CD8-positive, alpha-beta T cell (primary cell): ENCODE measurements at places on chromosomes 13 and 19.

DNA sequence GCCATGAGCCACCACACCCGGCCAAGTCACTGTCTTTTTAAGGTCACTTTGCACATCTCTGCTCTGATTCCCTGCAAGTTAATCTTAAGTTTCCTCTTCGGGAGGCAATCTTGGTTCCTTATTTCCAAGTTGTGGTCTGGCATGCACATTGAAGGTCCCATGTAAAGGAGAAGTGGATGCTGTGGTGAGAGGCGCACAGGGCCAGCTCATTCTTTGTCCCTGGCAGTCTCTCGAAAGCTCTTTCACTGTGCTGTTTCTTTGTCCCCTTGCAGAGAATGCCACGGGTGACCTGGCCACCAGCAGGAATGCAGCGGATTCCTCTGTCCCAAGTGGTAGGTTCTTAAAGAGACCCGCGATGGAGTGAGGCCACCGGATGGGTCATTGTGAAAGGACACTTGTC is 16.4 kb upstream of the C19orf33 start:
- no peak for DNase-seq

DNA sequence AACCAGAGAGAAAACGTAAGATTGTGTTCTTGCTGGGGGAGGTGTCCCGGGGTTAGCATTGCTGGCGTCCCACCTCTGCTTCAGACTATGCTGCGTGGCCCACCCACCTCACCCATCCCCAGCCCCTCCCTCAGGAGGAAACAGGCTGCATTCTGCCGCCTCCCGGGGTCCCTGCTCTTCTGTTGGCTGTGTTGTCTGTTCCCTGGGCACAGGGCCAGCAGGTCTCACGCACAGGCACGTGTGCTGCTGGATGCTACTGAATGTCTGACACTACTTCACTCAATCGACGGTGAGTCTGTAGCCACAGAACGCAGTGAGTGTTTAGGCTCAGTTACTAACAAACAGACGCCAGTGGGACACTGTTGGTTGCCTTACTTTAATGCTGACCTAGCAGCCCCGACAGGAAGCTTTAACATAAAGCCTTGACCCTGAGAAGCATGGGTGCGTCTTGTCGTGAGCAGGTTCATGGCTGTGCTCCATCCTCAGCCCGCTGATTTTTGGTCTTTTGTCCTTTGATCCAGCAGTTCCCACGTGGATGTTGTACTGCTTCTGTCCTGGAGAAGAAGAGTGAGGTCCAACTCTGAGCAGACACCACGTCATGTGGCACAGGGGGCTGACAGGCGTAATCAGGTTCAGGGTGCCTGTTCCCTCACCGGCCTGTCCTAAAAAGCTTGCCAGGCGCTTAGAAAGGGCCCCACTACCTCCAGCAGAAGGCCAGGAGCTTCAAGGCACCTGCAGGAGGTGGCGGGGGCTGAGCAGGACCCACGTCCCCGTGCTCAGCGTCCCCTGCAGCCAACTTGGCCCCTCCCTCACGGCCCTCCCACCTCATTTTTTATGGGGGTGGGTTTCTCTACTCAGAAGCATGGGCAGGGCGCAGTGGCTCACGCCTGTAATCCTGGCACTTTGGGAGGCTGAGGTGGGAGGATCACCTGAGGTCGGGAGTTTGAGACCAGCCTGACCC is 26.0 kb downstream of the NAXD start:
- DNase-seq, result no peak

DNA sequence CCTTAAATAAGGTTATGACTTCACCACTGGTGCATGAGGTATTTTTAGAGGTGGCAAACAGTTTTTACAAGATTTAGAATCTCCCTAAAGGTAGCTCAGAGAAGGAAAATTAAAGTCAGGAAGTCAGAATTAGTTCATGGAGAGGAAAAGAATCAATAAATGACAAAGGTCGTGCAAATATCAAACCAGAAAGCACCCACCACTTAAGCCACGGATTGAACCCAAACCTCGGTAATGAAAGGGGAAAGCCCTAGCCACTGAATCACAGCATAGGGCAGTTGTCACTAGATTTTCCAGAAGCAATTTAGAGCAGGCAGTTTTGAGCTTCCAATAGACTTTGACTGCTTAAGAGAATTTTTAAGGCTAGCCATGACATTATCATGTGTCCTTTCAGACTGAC is 1590.4 kb downstream of the SLITRK1 start:
- no peak for DNase-seq

DNA sequence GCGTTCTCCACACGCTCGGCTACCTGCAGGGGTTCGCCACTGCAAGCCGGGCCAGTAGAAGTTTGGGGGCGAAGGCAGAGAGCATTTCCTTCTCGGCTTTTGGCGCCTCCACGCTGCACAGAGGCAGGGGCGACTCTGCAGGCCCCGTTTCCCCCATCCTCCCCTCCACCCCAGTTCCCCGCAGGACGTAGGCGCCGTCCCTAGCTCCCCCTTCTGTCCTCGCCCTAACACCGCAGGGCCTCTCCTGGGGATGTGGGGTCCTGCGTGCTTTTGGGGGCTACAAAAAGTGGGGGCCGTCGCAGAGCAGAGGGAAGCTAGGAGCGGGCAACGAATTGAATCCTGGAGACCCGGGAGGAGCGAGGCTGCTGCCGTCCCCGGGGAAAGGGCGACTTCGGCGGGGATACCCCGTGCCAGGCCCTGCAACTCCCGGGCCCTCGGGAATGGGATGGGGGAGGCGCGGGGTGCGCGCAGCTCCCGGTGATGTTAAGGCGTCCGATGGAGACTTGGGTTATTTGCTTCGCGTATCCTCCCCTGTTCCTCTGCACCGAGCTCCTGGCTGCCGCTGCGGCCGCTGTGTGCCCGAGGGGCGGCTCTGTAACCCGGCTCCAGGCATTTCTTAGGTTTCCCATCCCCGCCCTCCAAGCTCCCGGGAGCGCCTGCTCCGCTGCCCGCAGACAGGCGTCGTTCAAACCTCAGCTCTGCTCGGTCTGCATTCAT is 255.9 kb upstream of the SOX21 start:
- DNase-seq, result no peak

DNA sequence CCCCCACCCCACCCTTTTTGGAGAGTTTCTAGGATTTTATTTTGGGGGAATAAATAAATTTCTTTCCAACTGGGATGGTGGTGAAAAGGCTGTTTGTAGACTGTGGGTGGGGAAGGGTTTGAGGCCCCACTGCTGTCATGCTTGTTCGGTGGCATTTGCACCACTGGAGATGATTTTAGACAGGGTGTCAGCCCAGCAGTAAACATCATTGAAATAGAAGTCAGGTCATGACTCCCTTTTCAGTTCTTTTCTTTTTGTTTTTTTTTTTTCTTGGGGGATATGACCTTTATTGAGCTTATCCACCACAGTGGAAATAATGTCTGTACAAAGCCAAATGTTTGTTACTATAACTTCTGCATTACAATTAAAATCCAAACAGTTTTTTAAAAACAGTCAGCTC is 14.1 kb downstream of the UBAC2 start:
- no peak for DNase-seq

GRCh38 chr19:55613396-55613795 is 7.9 kb downstream of the ZNF865 start:
- no peak for DNase-seq

DNA sequence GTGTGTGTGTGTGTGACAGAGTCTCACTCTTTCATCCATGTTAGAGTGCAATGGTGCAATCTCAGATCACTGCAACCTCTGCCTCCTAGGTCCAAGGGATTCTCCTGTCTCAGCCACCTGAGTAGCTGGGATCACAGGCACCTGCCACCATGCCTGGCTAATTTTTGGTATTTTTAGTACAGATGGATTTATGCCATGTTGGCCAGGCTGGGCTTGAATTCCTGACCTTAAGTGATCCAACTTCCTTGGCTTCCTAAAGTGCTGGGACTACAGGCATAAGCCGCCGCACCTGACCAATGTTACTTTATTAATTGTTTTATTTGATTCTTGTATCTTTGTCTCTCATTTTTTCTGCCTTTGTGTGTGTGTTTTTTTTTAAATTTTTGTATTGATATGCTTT is 89.6 kb downstream of the ZNF486 start:
- no peak for DNase-seq

DNA sequence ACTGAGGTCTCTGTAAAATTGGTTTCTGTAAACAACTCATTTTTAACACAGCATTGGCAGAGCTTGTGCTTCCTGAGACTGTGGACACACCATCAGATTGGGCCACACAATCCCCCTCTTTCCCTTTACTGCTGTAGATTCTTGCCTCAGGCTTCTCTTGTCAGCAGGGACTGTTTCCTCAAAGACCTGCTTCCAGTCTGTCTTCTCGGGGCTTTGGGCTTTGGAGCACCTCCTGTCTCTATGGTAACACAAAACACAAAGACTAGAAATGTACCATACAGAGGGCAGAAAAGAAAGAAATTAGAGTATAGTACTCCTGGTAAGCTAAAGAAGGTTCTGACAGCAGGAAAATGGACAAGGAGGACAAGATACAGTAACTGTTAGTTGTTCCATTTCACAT is 484.5 kb downstream of the DIAPH3 start:
- no peak for DNase-seq

GRCh38 chr19:29520390-29520789 is 5.4 kb upstream of the VSTM2B start:
- no peak for DNase-seq

DNA sequence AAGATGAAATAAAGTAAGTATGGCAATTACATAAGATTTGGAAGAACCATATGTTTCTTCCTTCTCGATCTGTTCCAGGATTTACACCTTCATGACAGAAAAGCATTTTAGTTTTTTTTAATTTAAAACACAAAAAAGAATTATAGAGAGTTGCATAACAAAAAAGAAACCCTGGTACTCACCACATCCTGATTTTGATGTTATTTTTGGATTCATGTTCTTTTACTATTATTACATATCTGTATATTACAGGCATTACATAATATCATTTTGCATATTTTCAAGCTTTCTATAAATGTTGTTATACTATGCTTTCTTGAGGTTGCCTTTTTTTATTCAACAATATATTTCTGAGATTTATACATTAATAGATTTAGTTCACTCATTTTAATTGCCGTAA is 6.7 kb upstream of the KATNAL1 start:
- DNase-seq, result no peak

- no peak for DNase-seq
Measured at GRCh38 chr13:73038064-73038463, 20.7 kb upstream of the KLF5 start.
